ENCODE measurements at places on chromosomes 11 and 22. TPM values are rescaled to one million over a fixed set of nuclear protein-coding genes. Genes with fewer than 3 reads are reported as not detected.

DNA sequence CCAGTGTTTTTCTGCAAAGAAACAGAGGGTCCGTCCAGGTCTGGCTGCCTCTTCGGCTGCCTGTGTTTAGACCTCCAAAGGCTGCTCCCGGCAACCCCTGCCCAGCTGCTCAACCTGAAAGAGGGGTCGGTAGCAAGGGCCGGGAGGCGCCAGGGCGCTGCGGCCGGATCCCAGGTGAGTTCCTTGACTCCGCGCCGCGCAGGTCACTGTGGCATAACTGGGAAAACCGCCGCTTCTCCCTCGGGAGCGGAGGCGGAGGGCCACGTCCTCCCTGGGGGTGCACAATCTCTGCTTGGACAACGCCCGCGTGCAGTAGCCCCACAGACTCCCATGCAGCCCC is 1.0 kb upstream of the BRSK2 start:
- H3K27ac ChIP-seq = no peak overlapping the region
- no peaks in the 10 kb centered on the region for H3K36me3 ChIP-seq
- peaks cover 28% of the 10 kb centered on the region for H3K4me1 ChIP-seq
- H3K4me3 ChIP-seq = peak overlapping the region; percentile 54
- H3K27me3 ChIP-seq = peaks cover 25% of the 10 kb centered on the region
- DNase-seq = peak; percentile 20

DNA sequence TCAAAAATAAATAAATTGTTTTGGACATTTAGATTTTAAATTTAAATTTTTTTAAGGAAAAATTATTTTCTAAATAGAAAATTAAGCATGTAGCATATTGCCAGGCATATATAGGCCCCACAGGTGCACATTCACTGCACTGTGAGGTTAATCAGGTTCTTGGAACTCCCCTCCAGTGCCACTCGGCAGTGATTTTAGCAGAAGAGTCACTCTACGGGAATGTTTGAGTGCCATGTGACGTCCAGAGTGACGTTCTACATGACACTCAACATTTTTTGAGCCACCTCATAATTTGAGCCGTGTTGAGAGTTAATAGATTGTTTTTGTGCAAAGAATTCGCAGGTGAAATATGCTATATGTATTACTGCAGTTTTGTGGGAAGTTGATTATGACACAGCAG is 77.4 kb downstream of the SWAP70 start:
- H3K36me3 ChIP-seq = peaks cover 19% of the 10 kb centered on the region
- DNase-seq = no peak
- no peak overlapping the region for H3K27ac ChIP-seq
- no peaks in the 10 kb centered on the region for H3K27me3 ChIP-seq
- peaks cover 5% of the 10 kb centered on the region for H3K4me1 ChIP-seq

- DNase-seq = no peak
- H3K4me3 ChIP-seq = no peak overlapping the region
- no peaks in the 10 kb centered on the region for H3K4me1 ChIP-seq
- H3K27me3 ChIP-seq = peaks cover 4% of the 10 kb centered on the region
- no peaks in the 10 kb centered on the region for H3K36me3 ChIP-seq
These were observed 122.4 kb downstream of the FEZ1 start for GRCh38 chr11:125373426-125374391.

The MORC2 gene
- 16.4 TPM for total RNA-seq

DNA sequence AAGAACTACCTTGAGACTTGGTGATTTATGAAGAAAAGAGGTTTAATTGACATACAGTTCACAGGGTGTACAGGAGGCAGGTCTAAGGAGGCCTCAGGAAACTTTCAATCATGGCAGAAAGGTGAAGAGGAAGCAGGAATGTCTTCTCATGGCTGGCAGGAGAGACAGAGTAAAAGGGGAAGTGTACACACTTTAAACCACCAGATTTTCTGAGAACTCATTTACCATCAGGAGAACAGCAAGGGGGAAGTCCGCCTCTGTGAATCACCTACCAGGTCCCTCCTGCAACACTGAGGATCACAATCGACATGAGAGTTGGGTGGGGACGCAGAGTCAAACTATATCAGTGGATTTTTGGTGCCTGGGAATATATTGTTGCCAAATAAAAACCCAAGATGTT is 40.3 kb upstream of the OR5D13 start:
- no peak overlapping the region for H3K4me3 ChIP-seq
- H3K4me1 ChIP-seq = no peaks in the 10 kb centered on the region
- H3K27me3 ChIP-seq = no peaks in the 10 kb centered on the region
- DNase-seq = no peak
- no peak overlapping the region for H3K27ac ChIP-seq
- H3K36me3 ChIP-seq = no peaks in the 10 kb centered on the region

DNA sequence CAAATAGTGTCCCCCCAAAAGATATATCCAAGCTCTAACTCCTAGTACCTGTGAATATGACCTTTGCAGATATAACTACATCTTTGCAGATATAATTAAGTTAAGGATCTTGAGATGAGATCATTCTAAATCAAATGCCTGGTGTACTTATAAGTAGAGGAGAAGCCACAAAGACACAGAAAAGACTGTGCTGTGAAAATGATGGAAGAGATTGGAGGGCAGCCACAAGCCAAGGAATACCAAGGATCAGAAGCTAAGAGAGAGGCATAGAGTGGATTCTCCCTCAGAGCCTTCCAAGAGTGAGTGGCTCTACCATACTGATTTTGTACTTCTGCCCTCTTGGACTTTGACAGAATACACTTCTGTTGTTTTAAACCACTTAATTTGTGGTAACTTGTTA is 7.5 kb upstream of the CAVIN3 start:
- H3K4me3 ChIP-seq = no peak overlapping the region
- H3K27ac ChIP-seq = no peak overlapping the region
- no peak for DNase-seq

GRCh38 chr11:119339589-119340334 is 921 bp downstream of the C1QTNF5 start:
- H3K36me3 ChIP-seq = no peaks in the 10 kb centered on the region
- no peak overlapping the region for H3K4me3 ChIP-seq
- no peak for DNase-seq
- peaks cover 35% of the 10 kb centered on the region for H3K4me1 ChIP-seq

- no peaks in the 10 kb centered on the region for H3K36me3 ChIP-seq
- no peak for DNase-seq
- no peak overlapping the region for H3K4me3 ChIP-seq
- H3K27me3 ChIP-seq = peaks cover 3% of the 10 kb centered on the region
- no peaks in the 10 kb centered on the region for H3K4me1 ChIP-seq
These were observed 255.1 kb downstream of the TTC28 start for GRCh38 chr22:28424427-28425080.

GRCh38 chr11:64472593-64473455 is 113.9 kb downstream of the RPS6KA4 start:
- no peaks in the 10 kb centered on the region for H3K4me1 ChIP-seq
- DNase-seq = no peak
- H3K27ac ChIP-seq = no peak overlapping the region

The DDTL gene
- total RNA-seq = not detected

DNA sequence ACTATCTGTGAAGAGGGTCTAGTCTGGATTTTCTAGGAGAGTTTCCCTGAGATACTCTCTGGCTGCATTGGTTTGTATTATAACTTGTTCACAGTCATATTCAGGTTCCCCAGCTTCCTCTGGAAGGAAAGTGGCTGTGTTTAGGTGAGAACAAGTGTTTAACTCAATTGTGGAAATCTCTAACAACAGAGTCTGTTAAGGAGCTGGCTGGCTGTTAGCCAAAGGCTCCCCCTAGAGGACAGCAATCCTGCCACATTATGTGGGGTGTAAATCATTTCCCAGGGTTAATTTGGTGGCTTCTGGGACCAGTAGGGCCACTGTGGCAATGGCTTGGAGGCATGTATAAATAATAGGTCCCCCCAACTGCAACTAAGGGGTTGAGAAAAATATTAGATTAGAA is 18.4 kb downstream of the MS4A6E start:
- H3K36me3 ChIP-seq = no peaks in the 10 kb centered on the region
- DNase-seq = no peak
- H3K4me1 ChIP-seq = no peaks in the 10 kb centered on the region
- no peaks in the 10 kb centered on the region for H3K27me3 ChIP-seq

The OR5B21 gene
- 0.55 TPM for total RNA-seq

The SYCE3 gene
- not detected for total RNA-seq

DNA sequence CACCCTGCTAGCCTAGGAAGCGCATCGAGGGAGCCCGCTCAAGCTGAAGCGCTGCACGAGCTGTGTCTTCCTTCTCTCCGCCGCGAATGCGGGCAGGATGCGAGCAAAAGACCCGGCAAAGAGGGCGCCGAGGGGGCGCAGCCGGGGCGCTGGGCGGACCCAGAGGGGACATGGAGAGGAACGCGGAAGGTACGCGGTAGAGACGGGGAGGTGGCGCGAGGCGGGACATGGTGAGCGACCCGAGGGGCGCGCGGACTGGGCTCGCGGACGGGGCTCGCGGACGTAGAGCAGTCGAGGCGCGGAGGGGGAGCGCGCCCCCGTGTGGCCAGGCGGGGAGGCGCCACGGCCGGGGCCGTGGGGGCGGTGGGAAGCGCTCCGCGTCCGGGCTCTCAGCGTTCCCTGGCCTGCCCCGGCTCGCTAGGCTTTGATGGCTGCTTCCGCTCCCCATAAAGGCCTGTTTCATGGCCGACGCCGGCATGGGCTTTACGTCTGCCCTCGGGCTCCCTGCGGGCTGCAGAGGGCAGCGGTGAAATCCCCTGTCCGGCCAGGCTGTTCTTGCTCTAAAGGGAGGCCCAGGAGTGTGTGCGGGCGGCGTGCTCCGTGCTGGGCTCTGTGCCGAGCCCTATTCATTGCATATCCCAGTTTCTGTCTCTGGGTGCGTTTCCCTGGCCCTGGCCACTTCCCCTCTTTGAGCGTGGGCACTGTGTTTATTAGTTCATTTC is 31.2 kb upstream of the TRIM29 start:
- H3K27me3 ChIP-seq = peaks cover 19% of the 10 kb centered on the region
- peak overlapping the region; percentile 28 for H3K4me3 ChIP-seq
- peaks cover 20% of the 10 kb centered on the region for H3K4me1 ChIP-seq
- DNase-seq = peak; percentile 64
- no peak overlapping the region for H3K27ac ChIP-seq

The APOC3 gene
- not detected for total RNA-seq

GRCh38 chr11:8222820-8223512 is 40.7 kb downstream of the LMO1 start:
- H3K36me3 ChIP-seq = no peaks in the 10 kb centered on the region
- H3K4me3 ChIP-seq = no peak overlapping the region
- no peak for DNase-seq
- H3K4me1 ChIP-seq = peaks cover 7% of the 10 kb centered on the region
- H3K27ac ChIP-seq = no peak overlapping the region

DNA sequence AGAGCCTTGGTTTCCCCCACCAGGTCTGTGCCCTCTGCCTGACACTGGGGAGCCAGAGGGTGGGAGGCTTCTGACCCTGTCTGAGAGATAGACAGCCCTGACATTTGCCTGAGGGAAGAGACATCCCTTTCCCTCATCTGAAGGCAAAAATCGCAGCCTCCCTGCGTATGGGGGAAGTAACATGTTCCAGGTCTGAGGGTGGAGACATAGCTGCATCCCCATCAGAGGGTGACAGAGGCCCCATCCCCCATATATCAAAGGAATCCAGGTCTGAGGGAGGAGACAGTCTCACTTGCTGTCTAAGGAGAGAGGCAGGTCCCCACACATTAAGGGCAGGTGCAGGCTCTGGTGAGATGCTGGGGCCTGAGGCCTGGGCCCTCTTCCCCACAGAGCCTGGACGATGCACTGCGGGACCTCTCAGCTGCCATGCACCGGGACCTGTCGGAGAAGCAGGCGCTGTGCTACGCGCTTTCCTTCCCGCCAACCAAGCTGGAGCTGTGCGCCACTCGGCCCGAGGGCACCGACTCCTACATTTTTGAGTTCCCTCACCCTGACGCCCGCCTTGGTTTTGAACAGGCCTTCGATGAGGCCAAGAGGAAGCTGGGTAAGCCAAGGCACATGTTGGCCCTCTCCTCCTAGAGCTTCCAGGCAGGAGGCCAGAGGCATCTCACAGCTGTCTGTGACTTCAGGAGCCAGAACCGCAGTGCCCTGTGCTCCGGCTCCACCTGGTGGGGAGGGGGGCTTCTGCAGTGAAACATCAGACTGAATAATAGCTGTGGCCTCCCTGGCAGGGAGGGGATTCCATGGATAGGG is 16.1 kb upstream of the RELT start:
- H3K36me3 ChIP-seq = no peaks in the 10 kb centered on the region
- peak; percentile 59 for DNase-seq
- H3K27ac ChIP-seq = no peak overlapping the region
- H3K4me1 ChIP-seq = peaks cover under 1% of the 10 kb centered on the region
- no peaks in the 10 kb centered on the region for H3K27me3 ChIP-seq

DNA sequence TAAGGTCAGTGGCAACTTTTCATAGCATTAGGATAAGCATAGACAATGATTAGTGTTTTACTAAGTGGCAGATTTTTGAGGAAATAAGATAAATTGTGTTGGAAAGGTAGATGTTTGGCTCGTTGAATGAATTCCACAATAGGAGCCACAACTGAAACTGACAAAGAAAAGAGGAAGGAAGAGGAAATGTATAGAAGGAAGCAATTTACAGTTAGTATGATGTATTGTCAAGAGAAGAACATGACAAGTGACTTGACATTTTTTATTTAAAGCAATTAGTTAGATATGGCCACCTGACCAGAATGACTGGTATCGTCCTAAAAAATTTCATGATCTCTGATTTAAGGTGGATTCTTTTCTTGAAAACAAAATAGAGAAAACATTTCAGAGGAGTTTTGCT is 3.1 kb upstream of the RAG2 start:
- no peaks in the 10 kb centered on the region for H3K4me1 ChIP-seq
- H3K27me3 ChIP-seq = no peaks in the 10 kb centered on the region
- no peak overlapping the region for H3K27ac ChIP-seq
- DNase-seq = no peak
- H3K36me3 ChIP-seq = no peaks in the 10 kb centered on the region
- no peak overlapping the region for H3K4me3 ChIP-seq
